ENCODE measurements at places on chromosomes 4 and X. TPM values are rescaled to one million over a fixed set of nuclear protein-coding genes. Genes with fewer than 3 reads are reported as not detected.

GRPEL1 gene
- total RNA-seq: 23.0 TPM

GPR143 gene
- total RNA-seq: 0.49 TPM

POU3F4 gene
- total RNA-seq: not detected

TMEM35A gene
- total RNA-seq: not detected

GPC3 gene
- not detected for total RNA-seq

CSAG1 gene
- not detected for total RNA-seq

SORCS2 gene
- 16.4 TPM for total RNA-seq

NDP gene
- total RNA-seq: not detected

ZMAT1 gene
- total RNA-seq: 0.70 TPM

RNF113A gene
- total RNA-seq: 15.8 TPM

PDCL2 gene
- total RNA-seq: not detected

GATA1 gene
- total RNA-seq: not detected

PLXNB3 gene
- 1.7 TPM for total RNA-seq

SPANXD gene
- total RNA-seq: not detected

TMSB15A gene
- not detected for total RNA-seq

EREG gene
- 33.8 TPM for total RNA-seq

FIP1L1 gene
- total RNA-seq: 68.1 TPM

RHOXF1 gene
- total RNA-seq: not detected

NAT8L gene
- 3.0 TPM for total RNA-seq

ZFYVE28 gene
- 0.43 TPM for total RNA-seq

TMEM128 gene
- 50.6 TPM for total RNA-seq

SPANXN2 gene
- not detected for total RNA-seq

BEND2 gene
- total RNA-seq: not detected

WNK3 gene
- total RNA-seq: 0.96 TPM

TMPRSS11B gene
- not detected for total RNA-seq

PAK3 gene
- not detected for total RNA-seq

HSFX2 gene
- not detected for total RNA-seq

Data from Caki2 (cell line).